ENCODE measurements at places on chromosomes 3 and 15.

DNA sequence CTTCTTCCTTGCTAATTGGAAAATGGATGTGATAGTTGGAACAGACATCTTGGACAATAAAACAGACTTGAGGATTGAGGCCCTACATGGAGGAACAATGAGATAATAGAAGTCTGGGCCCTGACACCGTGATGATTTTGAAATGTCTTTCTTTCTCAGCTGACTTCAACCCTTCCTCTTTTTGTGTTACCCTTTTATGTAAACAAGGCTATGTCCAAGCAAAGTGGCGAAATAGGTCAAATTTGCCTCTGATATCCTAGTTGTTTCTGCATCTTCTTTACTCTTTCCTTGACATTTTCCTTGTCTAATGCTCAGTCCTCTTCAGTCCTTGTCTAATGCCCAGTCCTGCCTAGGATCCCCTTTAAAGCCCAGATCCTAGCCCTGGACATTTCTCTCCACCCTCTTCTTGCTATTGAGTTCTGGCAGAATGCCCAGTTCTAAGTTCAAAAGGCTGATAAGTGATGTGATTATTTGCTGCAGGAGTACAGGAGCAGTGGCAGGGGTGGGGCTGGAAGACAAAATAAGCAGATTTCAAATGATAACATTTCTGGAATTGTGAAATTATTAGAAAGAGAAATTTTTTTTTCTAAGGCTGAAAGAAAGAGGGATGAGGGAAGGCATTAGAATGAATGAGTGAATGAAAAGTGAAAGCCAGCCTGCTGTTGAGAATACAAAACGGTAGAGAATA lies 6.5 kb upstream of the VPS8 start:
- no peak for DNase-seq

DNA sequence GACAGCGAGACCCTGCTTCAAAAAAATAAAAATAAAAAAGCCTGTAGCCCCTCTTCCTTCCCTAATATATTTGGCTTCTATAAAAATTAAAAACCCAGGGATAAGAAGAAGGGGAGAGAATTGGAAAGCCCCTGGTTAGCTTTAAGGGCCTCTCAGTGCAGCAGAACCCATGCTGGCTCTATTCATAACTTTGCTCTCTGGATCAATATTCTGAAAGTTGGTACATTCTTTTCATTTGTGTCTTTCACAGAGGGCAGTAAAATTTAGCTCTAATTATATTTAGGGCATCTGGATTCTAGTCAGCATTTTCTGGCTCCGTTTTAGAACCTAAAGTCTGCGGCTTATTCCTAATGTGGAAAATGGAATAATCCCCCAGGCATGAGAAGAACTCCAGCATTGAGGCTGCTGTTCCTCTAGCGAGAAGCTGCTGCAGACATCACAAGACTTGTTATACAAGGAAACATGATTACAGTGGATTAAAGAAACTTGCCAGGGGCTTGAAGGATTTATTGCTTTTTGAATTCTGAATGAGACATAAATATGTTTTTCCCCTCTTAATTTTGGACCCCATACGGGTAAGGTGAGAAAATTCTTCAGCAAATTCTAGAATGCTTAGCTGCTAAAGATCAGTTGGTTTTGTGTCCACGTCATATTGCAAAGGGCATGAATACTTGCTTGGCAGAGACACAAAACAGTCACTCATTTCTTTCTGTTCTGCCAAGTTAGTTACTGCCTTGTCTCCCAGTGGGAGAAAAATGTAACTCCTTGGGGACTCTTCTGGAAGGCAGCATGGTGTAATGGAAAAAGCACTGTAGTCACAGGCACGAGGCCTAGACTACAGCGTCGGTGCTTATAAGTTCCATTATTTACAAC lies 177.7 kb downstream of the VGLL4 start:
- no peak for DNase-seq

- DNase-seq = no peak
These were observed 38.2 kb upstream of the HCLS1 start for GRCh38 chr3:121698901-121699300.

DNA sequence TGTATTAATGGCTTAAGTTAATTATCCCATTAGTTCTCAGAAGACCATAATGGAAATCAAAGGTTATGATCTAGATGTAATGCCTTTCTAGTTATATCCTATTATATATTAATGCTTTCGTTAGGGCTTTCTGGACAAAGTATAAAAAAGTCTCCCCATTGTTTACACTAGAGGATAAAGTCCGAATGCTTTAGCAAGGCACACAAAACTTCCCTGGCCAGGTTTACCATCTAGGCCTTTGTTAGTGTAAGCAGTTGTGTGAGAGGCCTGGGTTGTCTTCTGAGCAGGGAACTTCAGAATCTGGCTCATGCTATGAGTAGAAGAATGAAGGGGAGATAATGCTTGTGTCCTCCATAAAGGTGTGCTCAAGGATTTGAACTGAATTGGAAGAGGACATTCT lies 106.3 kb upstream of the MEIS2 start:
- no peak for DNase-seq

- DNase-seq = no peak
These were observed 45.8 kb downstream of the IGF1R start for GRCh38 chr15:98694161-98694560.

- DNase-seq = no peak
These were observed 2.6 kb downstream of the PRC1 start for GRCh38 chr15:90991587-90992285.

GRCh38 chr3:37987751-37988179 lies 2.8 kb upstream of the VILL start:
- no peak for DNase-seq

GRCh38 chr3:32018757-32019564 lies 37.4 kb downstream of the ZNF860 start:
- DNase-seq = no peak

DNA sequence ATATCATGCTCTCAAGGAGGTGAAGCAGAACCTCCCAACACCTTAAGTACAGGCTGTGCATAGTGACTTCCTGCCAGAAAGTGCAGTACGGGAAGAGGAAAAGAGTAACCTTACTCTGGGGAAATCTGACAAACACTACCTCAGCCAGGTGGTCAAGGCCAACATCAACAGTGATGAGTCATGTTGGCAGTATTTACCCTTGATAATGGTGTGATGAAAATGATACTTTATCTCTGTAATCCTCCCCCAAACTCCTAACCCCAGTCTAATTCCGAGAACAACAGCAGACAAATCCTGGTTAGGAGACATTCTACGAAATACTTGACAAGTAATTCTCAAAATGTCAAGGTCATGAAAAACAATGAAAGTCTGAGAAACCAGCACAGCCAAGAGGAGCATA lies 26.5 kb downstream of the ANKDD1A start:
- no peak for DNase-seq

DNA sequence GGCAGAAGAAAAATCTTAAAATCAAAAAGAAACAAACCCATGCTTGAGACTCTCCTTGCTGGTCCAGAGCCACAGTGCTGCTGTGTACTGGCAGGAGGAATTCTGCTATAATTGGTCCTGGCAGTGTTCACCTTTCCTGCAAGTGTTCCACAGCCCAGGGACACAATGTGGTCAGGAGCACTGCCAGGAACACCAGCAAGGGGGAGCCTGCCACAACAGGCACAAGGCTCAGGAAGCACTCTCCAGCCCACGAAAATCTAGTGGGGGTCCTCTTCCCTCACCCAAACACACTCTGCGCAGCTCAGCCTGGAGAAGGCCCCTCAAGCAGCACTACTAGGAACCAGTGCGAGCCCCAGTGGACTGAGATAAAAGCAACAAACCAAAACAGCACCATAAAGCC lies 92.9 kb downstream of the UBE3A start:
- DNase-seq = no peak

DNA sequence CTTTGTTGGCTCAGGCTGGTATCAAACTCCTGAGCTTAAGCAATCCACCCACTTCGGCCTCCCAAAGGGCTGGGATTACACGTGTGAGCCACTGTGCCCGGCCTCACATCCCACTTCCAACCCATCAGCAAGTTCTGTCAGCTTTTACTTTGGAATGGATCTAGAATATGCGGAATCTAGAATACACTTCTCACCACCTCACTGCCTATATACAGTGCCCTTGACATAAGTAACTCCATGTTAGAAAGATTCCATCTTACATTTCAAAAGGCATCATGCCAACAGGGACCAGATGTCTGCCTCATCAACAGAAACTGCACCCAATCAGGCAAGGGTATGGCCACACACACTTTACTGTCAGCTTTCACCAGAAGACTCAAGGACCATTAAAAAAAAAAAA lies 9.9 kb upstream of the RBSN start:
- no peak for DNase-seq

DNA sequence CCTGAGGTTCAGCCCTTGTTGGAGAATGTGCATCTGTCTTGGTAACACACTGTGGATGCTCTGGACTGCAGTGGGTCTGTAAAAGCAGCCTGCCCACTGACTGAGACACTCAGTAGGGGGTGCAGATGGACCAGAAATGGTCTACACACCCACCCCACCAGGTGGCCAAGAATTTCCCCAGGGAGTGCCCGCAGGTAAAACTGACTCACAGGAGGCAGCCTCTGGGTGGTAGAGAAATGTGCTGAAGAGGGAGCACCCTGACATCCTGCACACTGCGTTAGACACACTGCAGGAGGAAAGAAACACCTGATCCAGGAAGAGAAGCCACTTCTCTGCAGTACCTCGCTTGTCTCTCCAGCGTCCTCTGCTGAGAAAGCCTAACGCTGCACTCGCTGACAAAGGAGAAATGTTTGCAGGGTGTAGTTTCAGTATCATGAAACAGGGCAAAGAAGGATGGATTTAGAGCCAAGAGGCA lies 109.5 kb upstream of the ABHD17C start:
- no peak for DNase-seq

GRCh38 chr3:37726525-37727290 lies 135.0 kb upstream of the CTDSPL start:
- no peak for DNase-seq

DNA sequence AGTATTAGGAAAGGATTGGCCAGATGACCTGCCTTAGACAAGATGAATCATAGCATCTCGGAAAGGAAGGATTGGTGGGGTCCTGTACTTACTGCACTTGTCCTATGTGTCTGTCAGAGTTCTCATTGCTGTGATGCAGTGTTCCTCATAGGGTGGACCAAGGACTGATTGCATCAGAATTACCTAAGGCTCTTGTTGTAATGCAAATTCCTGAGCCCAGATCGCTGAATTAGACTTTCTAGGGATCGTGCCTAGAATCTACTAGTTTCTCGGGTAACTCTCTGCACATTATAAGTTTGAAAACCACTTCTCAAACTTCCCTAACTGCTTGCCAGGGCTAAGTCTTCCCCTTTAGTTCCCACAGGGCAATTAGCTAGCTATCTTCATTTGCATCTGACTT lies 74.9 kb upstream of the SKOR1 start:
- DNase-seq = no peak

- DNase-seq = no peak
These were observed 183.4 kb downstream of the SEMA6D start for GRCh38 chr15:47900751-47901150.

GRCh38 chr3:79297245-79297960 lies 470.4 kb downstream of the ROBO1 start:
- DNase-seq = no peak

GRCh38 chr15:92840149-92840548 lies 60.0 kb upstream of the CHD2 start:
- no peak for DNase-seq

DNA sequence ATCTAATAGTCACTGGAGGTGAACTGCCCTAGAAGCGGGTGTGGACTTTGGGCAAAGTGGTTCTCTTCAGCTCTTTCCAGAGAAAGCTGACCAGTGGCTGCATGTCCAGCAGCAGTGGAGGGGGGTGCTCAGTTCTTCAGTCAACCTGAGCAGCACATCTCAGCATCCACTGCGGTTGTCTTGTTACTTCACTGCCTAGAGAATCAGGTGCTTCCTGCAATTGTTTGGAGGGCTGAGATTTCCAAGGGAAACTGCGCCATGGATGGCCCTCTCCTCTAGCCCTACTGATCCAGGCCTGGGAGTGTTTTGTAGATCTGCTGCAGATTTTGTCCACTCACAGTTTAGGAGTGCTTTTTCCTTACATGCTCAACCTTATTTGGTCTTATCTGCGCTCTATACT lies 65.6 kb upstream of the CFAP161 start:
- DNase-seq = no peak

GRCh38 chr15:87954793-87955192 lies 301.7 kb downstream of the NTRK3 start:
- DNase-seq = no peak

DNA sequence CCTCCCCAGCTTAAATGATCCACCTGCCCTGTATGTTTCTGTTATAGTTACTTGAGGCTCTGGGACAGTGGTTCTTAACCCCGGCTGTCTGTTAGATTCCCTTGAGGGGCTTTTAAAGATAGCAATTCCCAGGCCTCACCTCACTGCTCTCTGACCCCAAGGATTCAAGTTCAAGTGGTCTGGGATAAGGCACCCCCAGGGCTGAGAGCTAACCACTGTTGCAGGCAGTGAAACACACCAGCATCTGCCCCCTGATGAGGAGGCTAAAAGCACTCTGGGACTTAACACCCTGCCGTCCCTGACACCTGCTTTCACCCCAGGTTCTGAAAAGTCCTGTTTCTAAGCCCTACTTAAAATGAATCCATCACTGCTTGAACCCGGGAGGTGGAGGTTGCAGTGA lies 103.7 kb downstream of the LRRK1 start:
- no peak for DNase-seq

DNA sequence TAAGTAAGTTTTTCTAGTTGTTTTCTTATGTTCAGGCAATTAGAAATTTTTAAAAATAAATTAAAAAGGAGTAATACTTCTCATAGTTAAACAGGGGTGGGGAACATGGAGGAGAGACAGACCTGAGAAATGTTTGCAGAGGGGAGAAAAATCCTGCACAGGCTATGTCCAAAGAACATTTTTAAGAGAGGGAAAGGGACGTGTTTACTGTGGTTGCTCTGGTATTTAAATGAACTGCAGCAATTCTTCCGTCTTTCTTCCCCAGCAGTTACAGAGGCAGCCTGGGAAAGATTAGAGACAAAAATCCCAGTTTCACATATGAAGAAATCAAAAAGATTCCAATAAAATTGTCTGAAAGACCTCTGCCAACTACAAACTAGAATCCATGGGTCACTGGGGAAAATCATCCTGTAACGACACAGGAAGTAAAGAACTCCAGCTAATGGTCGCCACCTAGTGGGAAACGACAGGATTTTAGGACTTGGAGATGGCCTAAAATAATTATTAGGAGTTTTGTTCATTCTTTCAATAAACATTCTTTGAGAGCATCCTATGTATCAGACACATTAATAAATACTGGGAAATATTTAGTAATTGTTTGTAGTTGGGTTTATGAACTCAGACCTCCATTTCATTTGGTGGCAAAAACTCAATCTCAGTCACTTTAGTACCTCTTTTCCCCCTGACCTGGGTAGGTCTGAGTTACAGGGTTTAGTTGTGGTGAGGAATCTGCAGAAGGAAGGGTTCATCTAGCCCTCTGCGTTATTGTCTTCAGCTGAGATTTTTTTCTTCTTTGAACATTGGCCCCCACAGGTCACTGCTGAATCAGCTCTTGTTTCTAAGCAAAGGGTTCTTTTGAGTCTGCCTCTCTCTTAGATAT lies 69.9 kb upstream of the GOLIM4 start:
- no peak for DNase-seq
